Cortex of kidney (tissue), 1 donor: ENCODE measurements at places on chromosomes 11 and 22.

DNA sequence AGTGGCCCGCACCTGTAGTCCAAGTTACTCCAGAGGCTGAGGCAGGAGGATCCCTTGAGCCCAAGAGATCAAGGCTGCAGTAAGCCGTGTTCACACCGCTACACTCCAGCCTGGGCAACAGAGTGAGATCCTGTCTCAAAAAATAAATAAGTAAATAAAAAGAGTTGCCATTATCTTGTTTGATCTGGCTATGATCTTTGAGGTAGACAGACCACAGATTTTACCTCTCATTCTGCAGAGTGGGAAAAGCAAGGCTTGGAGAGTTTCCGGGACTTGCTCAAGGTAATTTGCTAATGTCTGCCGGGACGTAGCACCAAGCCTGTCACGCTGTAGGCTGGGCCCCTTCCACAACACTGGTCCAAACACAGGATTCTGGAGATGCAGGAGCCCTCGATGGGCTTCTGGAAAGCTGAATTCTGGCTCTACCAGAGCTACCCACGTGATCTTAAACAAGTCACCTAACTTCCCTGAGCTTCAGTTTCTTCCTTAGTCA lies 6.8 kb downstream of the GRAP2 start:
- DNase-seq = no peak

- no peak for DNase-seq
Observed at GRCh38 chr11:24161587-24161986, 335.3 kb upstream of the LUZP2 start.

DNA sequence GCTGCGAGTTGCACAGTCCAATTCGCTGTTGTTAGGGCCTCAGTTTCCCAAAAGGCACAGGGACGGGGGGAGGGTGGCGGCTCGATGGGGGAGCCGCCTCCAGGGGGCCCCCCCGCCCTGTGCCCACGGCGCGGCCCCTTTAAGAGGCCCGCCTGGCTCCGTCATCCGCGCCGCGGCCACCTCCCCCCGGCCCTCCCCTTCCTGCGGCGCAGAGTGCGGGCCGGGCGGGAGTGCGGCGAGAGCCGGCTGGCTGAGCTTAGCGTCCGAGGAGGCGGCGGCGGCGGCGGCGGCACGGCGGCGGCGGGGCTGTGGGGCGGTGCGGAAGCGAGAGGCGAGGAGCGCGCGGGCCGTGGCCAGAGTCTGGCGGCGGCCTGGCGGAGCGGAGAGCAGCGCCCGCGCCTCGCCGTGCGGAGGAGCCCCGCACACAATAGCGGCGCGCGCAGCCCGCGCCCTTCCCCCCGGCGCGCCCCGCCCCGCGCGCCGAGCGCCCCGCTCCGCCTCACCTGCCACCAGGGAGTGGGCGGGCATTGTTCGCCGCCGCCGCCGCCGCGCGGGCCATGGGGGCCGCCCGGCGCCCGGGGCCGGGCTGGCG lies at the start of gene BCR:
Gene BCR, plus strand, starts transcription at position 209 of the 592 bp plus-strand sequence. CDS start 452 bp downstream, outside the sequence.
- DNase-seq = no peak

DNA sequence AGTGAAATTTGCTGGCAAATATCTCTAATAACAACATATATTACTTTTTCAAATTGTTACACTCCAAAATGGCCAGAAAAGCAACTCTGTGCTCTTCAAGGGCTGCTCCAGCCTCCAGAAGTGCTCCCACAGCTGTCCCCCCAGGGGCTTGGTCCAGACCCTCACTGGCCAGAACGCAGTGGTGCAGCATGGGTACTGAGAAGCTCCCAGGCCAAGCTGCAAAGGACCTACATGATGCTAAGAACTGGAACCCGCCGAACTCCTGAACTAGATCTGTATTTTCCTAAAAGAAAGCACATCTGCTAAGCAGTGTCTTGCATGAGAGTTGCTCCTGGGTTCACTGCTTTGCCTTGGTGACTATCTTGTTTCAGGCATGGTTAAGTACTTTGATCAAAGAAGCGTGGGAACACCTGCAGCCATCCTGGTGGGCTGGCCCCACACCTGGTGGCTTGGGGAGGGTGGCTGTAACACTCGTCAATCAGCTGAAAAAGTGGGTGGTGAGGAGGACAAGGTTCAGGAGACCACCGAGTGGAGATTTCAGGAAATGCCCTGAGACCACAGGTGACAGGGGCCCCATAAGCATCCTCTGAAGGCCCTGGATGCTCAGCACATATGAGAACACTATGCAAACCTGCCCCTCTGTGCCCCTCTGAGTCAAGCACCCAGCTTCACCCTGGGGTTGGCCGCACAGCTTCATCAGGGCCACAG lies 72.7 kb upstream of the PITPNB start:
- DNase-seq = no peak

DNA sequence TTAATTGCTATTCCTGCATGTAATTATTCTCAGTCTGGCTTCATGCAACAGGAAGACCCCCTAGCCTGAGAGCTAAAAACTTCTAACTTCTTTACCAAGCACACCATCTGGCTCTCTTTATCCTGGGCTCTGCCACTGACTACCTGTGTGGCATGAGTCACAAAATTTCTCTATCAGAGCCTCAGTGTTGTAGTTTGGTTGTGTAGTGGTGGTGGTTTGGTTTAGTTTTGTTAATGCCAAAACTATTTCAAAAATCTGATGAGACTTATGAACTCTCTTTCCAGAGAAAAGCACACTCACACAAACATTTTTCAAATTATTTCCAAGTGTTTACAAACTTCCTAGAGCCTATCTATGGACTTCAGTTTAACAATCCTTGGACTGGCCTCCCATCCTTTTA lies 7.5 kb upstream of the IL17RA start:
- no peak for DNase-seq

- DNase-seq = no peak
Observed at GRCh38 chr11:42657169-42657568, 654.6 kb upstream of the API5 start.

GRCh38 chr11:88104408-88104807 lies 70.8 kb downstream of the RAB38 start:
- DNase-seq = no peak

GRCh38 chr11:125627236-125627910 lies 2.4 kb downstream of the CHEK1 start:
- DNase-seq = no peak

DNA sequence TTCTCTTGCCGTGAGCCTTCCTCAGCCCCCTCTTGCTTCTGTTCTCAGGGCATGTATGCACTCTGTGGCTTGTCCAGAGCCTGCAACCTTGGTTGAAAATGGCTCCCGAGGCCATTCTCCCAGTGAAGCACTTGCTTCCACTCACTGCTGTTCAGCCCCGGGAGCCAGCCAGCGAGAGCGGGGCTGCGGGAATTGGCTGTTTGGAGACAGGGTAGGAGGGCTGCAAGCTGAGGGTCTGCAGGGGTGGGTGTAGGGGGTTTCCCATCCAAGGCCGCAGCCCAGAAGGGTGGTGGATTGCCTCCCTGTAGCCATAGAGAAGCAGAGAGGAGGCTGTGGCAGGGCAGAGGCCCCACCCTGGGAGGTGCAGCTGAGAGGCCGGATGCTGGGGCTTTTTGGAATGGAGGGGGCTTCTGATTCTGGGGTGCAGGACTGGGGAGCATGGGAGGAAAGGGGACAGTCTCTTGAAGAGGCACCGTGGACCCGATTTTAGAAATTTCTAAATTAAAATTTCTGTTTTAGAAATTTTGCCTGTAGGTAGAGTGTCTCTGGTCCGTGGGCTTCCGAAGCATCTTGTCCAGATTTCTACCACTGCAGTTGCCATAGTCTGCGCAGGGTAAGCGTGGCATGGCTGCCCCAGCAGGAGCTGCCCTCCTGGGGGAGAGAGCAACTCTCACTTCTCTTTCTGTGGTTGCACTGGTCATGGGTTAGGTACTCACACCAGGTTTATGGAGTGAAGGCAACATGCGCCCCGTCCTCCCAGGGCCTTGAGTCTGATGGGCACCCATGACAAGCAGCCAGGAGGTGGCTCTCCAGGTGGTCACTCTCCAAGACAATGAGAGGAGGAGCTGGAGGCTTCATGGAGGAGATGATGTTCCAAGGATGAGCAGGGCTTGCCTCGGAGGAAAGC lies 100.2 kb downstream of the TBC1D22A start:
- DNase-seq = no peak

DNA sequence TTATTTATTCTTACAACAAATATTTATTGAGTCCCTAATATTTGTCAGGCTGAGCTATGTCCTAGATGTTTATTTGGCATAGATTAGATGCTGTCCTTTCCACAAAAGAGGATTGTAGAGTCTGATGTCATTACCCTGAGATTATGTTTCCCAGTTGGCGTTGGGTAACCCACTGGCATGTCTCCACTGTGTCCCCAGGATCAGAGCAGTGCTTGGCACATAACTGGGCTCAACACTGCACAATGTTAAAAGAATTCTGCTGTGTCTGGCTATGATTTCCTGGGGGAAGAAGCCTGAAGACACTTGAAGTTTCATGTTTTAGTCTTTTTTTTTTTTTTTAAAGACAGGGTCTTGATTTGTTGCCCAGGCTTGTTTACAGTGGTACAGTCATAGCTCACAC lies 4.0 kb downstream of the RCN1 start:
- no peak for DNase-seq

- no peak for DNase-seq
Observed at GRCh38 chr22:42313804-42314581, 43.5 kb upstream of the TCF20 start.

GRCh38 chr11:110428040-110428439 lies 1.7 kb upstream of the FDX1 start:
- no peak for DNase-seq

GRCh38 chr11:1876361-1877063 lies 15.2 kb downstream of the PRR33 start:
- DNase-seq = no peak

DNA sequence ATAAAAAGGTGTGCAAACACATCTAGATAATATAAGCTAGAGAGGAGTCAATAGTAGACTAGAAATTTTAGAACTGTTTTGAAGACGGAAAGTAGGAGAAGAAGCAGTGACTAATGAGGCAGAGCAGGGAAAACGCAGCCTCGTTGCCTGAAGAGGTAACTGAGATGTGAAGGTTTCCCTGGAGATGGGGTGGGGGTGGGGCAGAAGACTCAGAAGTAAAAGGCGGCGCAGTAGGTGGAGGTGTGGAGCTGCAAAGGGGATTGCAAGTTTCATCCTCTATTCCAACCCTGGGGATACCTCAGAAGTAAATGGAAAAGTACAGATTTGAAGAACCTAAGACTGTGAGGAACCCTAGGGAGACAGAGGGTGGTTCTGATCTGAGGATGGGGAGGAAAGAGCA lies 109.5 kb downstream of the TMPRSS5 start:
- no peak for DNase-seq

DNA sequence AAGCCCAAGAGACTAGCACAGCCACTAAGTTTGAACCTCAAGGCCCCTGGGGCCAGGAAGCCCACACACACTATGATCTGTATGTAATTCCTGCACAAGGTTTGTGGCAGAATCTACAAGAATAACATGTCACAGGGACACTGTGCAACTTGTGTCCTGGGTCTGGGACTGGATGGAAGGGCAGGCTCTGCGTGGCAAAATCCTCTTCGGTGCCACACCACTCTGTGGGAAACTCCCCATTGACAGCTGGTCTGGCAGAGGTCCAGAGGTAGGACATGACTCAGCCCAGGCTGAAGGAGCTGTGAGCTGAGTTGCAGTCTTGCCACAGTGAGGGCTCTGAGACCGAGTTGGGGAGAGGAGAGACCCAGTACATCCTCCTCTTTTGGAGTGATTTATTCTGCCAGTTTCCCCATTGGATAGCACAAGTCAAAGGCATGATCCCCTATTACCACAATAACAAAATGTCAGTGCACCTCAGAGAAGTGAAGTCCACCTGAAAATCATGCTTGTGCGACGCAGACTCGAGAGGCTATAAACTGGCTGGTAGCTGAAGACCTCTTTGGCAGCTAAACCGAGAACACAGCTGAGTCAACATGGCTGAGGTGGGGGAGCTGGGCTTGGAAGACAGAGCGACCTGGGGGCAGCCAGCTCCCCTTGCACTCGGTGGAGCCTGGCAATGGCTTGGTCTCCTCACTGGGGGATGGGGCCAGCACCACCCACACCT lies 23.3 kb upstream of the SERPIND1 start:
- no peak for DNase-seq

DNA sequence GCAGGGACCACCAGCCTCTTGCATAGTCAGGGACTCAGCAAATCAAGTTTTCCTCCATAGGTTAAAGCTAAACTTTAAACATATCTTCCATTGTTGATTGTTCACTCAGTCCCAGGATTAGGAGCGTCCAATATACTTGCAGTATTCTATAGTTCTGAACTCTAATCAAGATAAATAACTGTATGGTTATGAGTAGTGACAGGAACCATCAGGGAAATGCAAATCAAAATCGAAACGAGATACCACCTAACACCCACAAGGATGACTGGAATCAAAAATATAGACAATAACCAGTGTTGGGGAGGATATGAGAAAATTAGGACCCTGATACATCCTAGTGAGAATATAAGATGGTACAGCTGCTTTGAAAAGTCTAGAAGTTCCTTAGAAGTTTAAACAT lies 190.0 kb downstream of the ETS1 start:
- DNase-seq = no peak

DNA sequence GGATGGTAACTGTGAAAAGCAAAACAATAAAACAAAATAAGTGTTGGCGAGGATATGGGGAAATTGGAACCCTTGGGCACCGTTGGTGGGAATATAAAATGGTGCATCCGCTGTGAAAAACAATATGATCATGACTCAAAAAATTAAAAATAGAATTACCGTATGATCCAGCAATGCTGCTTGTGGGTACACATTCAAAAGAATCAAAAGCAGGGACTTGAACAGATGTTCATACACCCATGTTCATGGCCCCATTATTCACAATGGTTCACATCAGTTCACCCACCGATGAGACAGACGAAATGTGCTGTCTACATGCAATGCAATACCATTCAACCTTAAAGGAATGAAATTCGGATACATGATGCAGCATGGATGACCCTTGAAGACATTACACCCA lies 1.2 kb upstream of the DERL3 start:
- no peak for DNase-seq

DNA sequence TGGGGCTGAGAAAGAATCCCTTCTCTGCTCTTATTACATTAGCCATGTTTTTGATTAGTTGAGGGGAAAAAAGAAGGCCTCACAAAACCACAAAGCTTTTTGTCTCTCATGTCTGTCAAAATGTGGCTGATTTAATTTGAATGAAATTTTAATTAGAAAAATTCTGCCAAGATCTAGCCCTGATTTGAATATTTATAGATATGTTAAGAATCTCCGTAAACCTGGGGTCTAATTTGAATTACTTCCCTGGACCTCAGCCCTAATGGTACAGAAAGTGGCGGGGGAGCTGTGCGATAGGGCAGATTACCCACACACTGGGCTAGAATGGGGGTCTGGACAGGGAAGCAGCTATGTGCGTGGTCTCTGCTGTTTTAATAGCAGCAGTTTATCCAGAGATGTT lies 141.3 kb upstream of the TTC12 start:
- no peak for DNase-seq

GRCh38 chr11:79691445-79691844 lies 250.6 kb upstream of the TENM4 start:
- DNase-seq = no peak
